ENCODE measurements at places on chromosomes 5 and 9. TPM values are rescaled to one million over a fixed set of nuclear protein-coding genes. Genes with fewer than 3 reads are reported as not detected.

The SNX18 gene
- polyA plus RNA-seq, result 15.6 TPM

The ANKS6 gene
- 33.5 TPM for polyA plus RNA-seq

The SUSD3 gene
- polyA plus RNA-seq, result not detected

The PCDHB13 gene
- polyA plus RNA-seq, result 3.1 TPM

The CDH9 gene
- not detected for polyA plus RNA-seq

The CEL gene
- polyA plus RNA-seq, result 1.3 TPM

The CRHBP gene
- polyA plus RNA-seq, result 6.8 TPM

The RNF224 gene
- polyA plus RNA-seq, result not detected

The PCDHB7 gene
- 0.40 TPM for polyA plus RNA-seq

The C9orf85 gene
- 16.7 TPM for polyA plus RNA-seq

The GLRX gene
- polyA plus RNA-seq, result 51.1 TPM

The GPR21 gene
- polyA plus RNA-seq, result not detected

The ARL14EPL gene
- polyA plus RNA-seq, result not detected

The HSD17B3 gene
- polyA plus RNA-seq, result 1.3 TPM

The MORN5 gene
- not detected for polyA plus RNA-seq

The CER1 gene
- not detected for polyA plus RNA-seq

The C9 gene
- not detected for polyA plus RNA-seq

The MSX2 gene
- 123 TPM for polyA plus RNA-seq

The GOLPH3 gene
- polyA plus RNA-seq, result 75.1 TPM

The CEP72 gene
- polyA plus RNA-seq, result 9.0 TPM

The ADAMTS2 gene
- 7.0 TPM for polyA plus RNA-seq

The SH3GL2 gene
- polyA plus RNA-seq, result not detected

The PSAT1 gene
- 60.0 TPM for polyA plus RNA-seq

The IGFBPL1 gene
- 2.0 TPM for polyA plus RNA-seq

The SLC36A2 gene
- polyA plus RNA-seq, result not detected

The ADAMTS13 gene
- polyA plus RNA-seq, result 11.2 TPM

The IFNA2 gene
- not detected for polyA plus RNA-seq

The C9orf57 gene
- not detected for polyA plus RNA-seq

The TMEM215 gene
- not detected for polyA plus RNA-seq

The PCDHGA9 gene
- 0.04 TPM for polyA plus RNA-seq

The PHYHD1 gene
- polyA plus RNA-seq, result 43.8 TPM

The PCDHB12 gene
- 2.1 TPM for polyA plus RNA-seq

The IFNA6 gene
- not detected for polyA plus RNA-seq

The LCN15 gene
- 0.17 TPM for polyA plus RNA-seq

The SLC4A9 gene
- not detected for polyA plus RNA-seq

The TTC39B gene
- 0.94 TPM for polyA plus RNA-seq

The AIF1L gene
- 18.8 TPM for polyA plus RNA-seq

The IL13 gene
- not detected for polyA plus RNA-seq

The ENTREP1 gene
- 189 TPM for polyA plus RNA-seq

The FYB1 gene
- not detected for polyA plus RNA-seq

The GPR150 gene
- polyA plus RNA-seq, result 0.35 TPM

The SPATA31D3 gene
- not detected for polyA plus RNA-seq

The SNAPC3 gene
- 46.2 TPM for polyA plus RNA-seq

The PRLR gene
- polyA plus RNA-seq, result not detected

The GPX8 gene
- 71.1 TPM for polyA plus RNA-seq

The COL15A1 gene
- 1.3 TPM for polyA plus RNA-seq

The OR1J2 gene
- not detected for polyA plus RNA-seq

The FOXI1 gene
- not detected for polyA plus RNA-seq

The ANKRD31 gene
- polyA plus RNA-seq, result 0.15 TPM

The C7 gene
- 64.0 TPM for polyA plus RNA-seq

The FCN2 gene
- polyA plus RNA-seq, result not detected

The CMYA5 gene
- 19.8 TPM for polyA plus RNA-seq

The PIP5K1B gene
- polyA plus RNA-seq, result 2.0 TPM

The SLC28A3 gene
- 0.70 TPM for polyA plus RNA-seq

The CCDC152 gene
- polyA plus RNA-seq, result 6.5 TPM

The CARD9 gene
- polyA plus RNA-seq, result 2.1 TPM
